Stimulated activated CD4-positive, alpha-beta T cell treated with anti-CD3 and anti-CD28 coated beads, Interleukin-15, amount 100 ng/mL, for 48 hours (primary cell): ENCODE measurements at places on chromosomes 7 and 10.

- peak; percentile 2 for DNase-seq
These were observed 586 bp upstream of the ANKRD26 start for GRCh38 chr10:27100813-27101347.

- no peak for DNase-seq
These were observed 87.9 kb upstream of the IKZF1 start for GRCh38 chr7:50216626-50217025.

- no peak for DNase-seq
These were observed 108.3 kb downstream of the COL28A1 start for GRCh38 chr7:7427363-7427762.

DNA sequence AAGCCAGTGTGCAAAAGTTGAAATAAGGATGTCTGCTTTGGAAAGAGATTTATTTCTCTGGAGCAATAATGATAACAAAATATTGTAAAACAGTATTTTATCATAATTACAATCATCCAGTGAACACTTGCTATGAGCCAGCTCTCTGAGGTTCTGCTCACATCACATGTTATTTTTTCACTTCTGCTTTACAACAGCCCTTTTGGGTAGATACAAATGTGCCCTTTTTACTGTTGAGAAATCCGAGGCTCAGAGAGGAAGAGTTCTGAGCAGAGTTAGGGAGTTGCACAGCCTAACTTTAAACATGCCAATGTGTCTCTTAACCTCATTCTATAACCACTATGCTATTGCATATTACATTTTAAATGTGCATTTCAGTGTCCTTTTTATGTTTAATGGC, 232.6 kb upstream of the CDC14C start:
- no peak for DNase-seq

GRCh38 chr7:158587162-158588084, at the start of gene PTPRN2:
TSS of gene PTPRN2 (minus strand) at chr7:158587823.
- peak; percentile 13 for DNase-seq

DNA sequence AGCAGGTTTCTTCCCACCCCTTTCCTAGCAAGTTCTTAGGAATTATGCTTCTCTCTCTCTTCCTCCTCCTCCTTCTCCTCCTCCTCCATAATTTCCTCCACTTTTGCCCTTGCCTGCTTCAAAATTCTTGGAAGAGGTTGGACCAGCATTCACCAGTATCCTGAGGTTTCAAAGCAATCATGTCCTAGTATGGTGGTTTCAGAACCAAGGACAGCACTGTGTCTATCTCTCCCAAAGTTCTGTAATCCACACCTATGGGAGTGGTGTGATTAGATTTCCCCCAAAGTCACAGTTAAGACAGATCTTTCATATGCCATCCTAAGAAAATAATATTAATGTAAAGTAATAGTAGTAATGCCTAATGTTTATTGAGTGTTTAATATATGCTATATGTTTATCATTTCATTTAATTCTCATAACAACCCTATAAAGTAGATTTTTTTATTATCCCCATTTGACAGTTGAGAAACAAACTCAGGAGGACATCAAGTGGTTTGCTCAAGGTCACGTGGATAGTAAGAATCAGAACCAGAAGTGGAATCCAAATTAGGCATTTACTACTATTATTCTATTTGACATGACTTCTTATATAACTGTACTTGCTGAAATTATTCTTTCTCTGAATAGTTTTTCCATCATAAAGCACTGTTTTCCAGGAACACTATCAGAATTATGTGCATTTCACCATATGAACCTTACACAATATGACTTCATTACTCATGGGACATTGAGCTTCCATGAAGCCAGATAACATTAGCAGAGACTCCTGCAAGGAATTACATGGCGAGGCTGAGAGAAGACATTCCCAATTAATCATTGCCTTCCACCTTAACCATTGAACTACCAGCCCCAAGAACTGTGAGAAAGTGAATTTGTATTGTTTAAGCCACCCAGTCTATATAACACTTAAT, 91.4 kb downstream of the IPMK start:
- DNase-seq, result no peak

- no peak for DNase-seq
These were observed 13.1 kb downstream of the FZD9 start for GRCh38 chr7:73446682-73447081.

DNA sequence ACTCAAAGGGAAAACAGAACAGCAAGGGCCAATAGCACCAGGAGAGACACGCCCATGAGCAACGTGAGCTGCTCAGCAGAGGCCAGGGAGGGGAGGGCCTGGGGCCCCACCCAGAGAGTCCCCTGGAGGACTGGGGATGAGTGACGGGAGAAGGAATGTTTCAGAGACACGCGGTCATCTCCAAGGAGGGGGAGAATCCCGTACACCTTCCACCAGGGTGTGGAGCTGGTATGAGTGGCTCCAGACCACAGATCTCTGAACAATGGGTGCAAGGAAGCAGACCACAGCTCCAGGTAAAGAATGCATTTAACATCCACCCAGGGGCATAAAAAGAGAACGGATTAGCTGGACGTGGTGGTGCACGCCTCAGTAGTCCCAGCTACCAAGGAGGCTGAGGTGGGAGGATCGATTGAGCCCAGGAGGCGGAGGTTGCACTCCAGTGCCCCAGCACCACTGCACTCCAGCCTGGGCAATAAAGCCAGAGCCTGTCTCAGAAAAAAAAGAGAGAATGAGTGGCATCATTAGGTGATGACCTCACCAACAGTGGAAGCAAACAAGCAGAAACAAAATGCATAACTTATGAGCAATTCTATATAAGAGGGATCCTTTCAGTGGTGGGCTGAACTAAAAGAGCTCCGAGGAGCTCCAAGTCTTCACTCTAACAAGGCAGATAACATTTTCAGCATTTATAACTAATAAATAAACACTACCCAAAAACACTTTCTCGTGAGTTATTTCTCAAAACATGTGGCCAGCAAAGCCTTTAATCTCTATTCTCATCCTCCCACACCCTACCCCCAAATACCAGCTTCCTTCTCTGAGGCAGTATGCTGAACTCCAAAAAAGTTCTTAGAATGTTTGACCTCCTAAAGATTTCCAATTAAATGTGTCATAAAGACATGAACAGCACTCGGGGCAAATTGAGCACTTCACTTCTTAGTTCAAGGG, 12.5 kb downstream of the PSAP start:
- no peak for DNase-seq

DNA sequence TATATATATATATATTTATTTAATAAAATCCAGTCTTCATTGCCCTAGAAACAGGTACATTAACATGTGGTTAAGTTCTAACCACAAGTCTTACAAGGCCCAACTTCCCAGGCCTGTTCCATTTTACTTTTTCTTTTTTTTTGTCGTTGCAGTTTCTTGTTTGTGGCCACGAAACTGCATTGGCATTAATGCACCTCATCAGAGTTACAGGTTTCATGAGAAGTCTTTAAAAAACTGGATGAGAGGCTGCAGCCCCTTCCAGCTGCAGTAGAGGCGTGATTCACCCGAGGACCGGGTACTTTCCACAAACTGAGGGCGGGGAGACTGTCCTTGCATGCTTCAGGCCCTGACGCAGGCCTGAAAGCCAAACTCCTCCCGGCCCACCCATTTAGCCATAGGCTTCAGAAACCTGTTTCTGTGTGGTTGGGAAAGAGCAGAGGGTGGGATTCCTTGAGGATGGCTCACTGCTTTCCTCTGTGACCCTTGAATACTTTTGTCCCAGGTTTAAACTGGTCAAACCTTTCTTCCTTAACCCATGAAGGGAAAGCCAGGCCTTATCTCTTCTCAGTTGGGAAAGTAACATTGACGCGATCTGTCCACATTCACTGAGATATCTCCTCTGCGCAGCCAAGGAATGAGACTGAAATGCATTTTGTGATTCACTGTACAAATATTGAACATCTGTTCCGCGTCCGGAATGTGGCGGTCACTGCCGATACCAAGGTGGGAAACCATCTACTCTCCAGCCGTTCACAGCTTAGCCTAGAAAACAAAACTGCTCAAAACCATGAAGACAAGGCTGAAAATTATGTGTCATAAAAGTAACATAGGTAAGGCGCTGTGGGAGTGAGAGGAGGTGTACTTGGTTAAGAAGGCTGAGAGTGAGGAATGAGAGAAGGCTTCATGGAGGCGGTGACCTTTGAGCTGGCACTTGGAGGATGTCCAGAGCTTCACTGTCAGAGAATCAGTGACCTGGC, 311.7 kb downstream of the GATA3 start:
- DNase-seq, result peak; percentile 29

GRCh38 chr7:100583132-100584053, 2.5 kb downstream of the LRCH4 start:
- DNase-seq, result peak; percentile 70
